ENCODE measurements at places on chromosomes 3 and 15. TPM values are rescaled to one million over a fixed set of nuclear protein-coding genes. Genes with fewer than 3 reads are reported as not detected.

DNA sequence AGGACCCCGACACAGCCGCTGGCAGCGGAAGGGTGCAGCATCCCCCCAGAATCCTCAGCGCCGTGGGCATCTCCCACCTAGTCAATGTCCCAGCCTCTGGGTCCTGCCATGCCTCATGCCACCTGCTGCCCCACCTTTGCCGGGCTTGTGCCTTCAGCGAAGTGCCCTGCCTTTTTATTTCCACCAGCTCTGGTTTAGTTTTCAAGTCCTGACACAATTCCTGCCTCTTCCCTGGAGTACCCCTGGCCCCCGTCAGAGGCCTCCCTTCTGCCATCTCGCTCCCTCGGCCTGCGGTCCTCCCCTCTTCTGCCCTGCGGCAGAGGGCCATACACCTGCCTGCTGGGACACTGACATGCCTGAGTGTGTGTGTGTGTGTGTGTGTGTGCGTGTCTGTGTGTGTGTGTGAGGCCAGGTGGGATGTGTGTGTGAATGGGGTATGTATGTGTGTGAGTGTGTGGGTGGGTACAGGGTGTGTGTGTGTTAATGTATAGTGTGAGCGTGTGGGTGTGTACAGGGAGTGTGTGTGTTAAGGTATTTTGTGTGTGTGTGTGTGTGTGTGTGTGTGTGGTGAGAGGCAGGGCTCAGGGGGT lies 129.9 kb downstream of the SMAD6 start:
- no peak for DNase-seq

DNA sequence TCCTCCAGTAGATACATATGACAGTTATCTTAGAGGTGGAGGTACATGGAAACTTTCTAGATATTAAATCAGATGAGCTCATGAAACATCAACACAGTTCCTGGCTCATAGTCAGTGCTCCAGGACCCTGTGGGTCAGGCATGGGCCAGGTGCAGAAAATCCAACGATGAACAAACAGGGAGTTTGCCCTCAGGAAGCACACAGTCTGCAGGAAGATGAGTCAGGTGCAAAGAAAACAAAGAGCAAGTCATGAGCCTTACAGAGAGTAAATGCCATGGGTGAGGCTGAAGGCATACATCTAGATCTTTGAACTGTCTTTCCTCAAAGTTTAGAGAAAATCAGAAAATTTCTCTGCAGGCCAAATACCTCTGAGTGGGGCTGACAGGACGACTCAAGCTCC lies 184.2 kb upstream of the TPM1 start:
- DNase-seq = no peak

- DNase-seq = no peak
Observed at GRCh38 chr15:31046759-31047359, 54.7 kb downstream of the TRPM1 start.

DNA sequence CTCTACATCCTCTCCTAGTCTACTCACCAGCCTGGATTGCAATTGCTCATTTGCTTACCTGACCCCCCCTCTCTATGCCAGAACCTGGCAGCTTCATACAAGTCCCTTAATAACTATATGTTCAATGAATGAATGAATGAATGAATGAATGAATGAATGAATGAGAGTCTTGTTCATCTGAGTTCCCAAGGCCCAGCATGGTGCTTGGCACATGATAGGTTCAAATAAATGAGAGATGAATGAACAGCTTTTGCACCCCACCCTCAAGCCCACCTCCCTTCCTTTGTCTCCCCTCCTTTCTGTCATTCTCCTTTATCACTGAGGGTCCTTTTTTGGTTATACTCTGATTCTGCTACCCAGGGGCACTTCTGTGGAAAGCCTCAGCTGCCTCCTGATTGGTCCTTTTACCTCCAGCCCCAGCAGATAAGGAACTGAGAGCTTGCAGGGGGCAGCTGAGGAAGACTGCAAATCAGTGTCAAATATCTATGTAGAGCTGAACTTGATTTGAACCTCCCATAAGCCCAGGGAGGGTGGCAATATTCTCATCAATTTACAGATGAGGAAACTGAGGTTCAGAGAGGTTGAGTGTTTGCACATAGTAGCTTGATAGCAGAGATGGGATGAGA lies 54.1 kb upstream of the CHRNB4 start:
- DNase-seq = no peak

- DNase-seq = peak; percentile 41
Observed at GRCh38 chr3:129829640-129830039, 63.9 kb downstream of the TMCC1 start.

GRCh38 chr3:109927161-109927560 lies 589.8 kb upstream of the DPPA4 start:
- no peak for DNase-seq

DNA sequence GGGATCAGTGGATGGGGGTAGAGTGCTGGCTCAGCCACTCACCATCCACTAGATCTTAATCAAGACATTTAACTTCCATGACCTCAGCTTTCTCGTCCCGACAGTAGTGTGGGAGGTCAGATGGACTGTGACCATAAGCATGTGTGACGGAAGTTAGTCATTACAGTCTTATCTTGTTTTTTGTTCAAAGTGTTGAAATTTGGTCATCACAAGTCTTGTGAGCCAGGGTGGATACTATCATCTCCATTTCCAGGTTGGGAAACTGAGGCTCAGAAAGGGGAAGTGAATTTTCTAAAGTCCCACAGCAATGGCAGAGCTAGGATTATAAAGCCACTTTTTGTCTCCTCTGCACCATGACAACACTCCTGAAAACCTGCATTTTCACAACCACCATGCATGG lies 32.0 kb upstream of the ITGA11 start:
- no peak for DNase-seq

DNA sequence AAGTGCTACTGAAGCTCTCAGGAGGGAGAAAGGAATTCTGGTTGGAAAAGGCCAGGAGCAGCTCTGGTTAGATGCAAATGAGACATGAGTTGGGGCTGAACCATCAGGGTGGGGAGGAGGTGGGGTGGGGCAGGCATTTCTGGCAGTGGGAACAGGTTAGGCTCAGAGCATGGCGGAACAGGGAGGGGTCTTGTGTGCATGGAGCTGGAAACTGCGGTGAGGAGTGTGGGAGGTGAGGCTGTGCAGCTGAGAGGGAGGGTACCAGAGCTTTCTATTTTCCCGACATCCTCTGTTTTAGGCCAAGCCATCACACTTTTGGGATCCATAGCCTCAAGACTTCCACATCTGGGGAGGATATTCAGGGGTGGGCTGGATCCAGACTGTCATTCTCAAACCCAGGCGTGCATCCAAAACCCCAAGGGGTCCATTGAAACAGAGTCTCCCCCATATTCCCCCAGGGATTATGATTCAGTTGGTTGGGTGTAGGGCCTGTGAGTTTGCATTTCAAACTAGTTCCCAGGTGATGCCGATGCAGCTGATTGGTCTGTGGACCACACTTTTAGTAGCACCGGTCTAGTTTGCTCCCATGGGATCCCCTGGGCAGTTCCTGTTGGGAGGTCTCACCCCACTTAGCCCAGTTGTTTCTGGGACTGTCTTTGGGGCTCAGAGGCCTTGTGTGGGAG lies 100.9 kb upstream of the TLE3 start:
- DNase-seq = no peak

DNA sequence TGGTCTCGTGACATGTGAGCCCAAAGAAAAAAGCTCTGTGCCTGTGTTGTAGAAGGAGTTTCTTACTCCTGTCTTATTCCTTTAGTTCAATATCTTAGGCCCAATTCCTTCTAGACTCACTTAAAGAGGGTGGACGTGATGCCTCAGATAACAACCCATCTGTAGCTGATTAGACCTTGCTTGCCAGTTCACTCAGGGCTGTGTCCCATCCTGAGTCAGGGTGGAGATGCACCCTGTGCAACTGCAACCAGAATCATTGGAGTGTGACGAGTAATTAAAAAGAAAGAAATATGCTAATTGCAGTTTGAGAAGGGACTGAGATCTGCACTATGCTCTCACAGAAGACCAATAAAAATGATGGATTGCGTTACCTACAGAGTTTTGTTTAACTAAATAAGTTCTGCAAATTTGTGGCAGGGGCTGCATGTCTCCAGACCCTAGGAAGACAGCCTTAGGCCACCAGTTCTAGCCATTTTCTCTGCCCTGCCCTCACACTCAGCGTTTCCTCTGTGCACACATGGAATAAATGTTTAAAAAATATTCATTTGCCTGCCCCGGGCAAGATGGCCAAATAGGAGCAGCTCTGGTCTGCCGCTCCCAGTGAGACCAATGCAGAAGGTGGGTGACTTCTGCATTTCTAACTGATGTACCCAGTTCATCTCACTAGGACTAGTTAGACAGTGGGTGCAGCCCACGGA lies 83.0 kb downstream of the MOBP start:
- DNase-seq = no peak

- no peak for DNase-seq
Observed at GRCh38 chr3:14701676-14702075, 26.7 kb downstream of the C3orf20 start.

- no peak for DNase-seq
Observed at GRCh38 chr3:171189394-171190080, 163.0 kb upstream of the SLC2A2 start.

Gene NEDD4
- 9.1 TPM for polyA plus RNA-seq

Gene CAMP
- 1.5 TPM for polyA plus RNA-seq

Gene C3orf20
- 0.11 TPM for polyA plus RNA-seq

Gene FAM81A
- 1.4 TPM for polyA plus RNA-seq

Gene C3orf33
- polyA plus RNA-seq = 3.1 TPM

Gene GNAT1
- polyA plus RNA-seq = not detected

Gene CELF6
- polyA plus RNA-seq = 1.7 TPM

Gene PRSS50
- 0.19 TPM for polyA plus RNA-seq

Gene GP9
- polyA plus RNA-seq = 0.42 TPM

Gene PTX3
- 5.0 TPM for polyA plus RNA-seq

Gene TMEM266
- polyA plus RNA-seq = 0.44 TPM

Gene SLCO2A1
- 1.8 TPM for polyA plus RNA-seq

Gene LRRC3B
- polyA plus RNA-seq = 10.0 TPM

Gene FANCI
- polyA plus RNA-seq = 13.5 TPM
